Left lung (tissue), 14 donors: ENCODE measurements at places on chromosomes 6 and 20. TPM values are rescaled to one million over a fixed set of nuclear protein-coding genes. Genes with fewer than 3 reads are reported as not detected.

NMBR gene
- not detected for total RNA-seq

POPDC3 gene
- 0.41 TPM for total RNA-seq

SNRPB2 gene
- 47.2 TPM for total RNA-seq

ZC3H12D gene
- total RNA-seq: 1.9 TPM

DNA sequence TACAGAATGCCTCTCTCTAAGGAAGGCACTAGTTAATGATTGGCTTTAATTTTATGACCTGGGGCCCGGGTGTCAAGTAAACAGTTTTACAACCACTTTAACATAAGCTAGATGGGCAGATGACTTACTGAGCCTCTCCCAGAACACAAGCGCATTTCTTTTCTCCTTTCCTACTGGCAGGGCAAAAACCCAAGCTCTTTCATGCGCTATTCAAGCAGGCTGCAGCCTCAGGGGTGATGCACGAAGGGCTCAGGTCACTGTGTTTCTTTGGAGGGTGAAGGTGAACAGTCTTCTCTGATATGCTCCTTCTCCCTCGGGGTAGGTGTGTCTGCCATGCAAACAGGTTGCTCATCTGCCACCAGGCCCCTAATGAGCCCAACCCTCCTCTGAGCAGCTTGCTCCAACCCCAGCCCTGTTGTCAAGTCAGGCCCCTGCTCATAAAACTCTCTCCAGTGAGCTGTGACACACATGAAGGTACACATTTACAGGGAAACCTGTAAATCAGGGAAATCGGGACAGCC lies 73.5 kb upstream of the CDH4 start:
- no peak for DNase-seq

DNA sequence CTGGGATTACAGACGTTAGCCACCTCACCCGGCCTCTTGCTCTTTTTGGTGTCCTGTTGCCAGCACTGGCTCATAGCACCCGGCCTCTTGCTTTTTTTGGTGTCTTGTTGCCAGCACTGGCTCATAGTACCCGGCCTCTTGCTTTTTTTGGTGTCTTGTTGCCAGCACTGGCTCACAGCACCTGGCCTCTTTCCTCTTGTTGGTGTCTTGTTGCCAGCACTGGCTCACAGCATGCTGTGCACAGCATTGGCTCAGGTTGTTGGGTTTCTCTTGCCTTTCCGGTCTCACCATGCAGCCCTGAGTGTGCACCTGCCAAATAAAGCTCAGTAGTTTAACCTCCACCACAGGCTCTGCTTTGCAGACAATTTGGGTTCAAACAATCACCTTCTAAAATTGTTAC lies 208.2 kb downstream of the THBS2 start:
- no peak for DNase-seq

LRP11 gene
- total RNA-seq: 40.9 TPM

GRCh38 chr20:34209111-34209510 lies 32.1 kb upstream of the ASIP start:
- DNase-seq: no peak

- no peak for DNase-seq
These were observed 149.5 kb downstream of the DOK5 start for GRCh38 chr20:54624706-54625390.

DNA sequence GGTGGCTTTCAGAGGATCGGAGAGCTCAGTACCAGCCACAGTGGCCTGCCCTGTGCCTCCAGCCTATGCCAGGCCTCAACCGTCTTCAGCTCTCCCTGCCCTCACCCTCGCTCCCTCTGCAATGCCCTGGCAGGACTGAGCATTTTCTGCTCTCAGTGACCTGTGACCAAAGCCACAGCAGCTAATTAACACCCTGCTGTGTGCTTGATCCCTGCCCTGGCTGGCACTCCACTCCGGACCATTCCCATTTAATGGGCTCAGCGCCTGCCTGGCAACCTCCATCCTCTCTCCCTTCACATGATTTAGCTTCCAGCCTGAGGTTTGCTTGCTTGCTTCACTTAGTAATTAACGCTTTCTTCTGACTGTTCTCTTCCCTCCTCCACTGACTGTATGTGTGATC lies 287.5 kb downstream of the LRFN2 start:
- no peak for DNase-seq

GRCh38 chr20:53664121-53664520 lies 70.5 kb upstream of the ZNF217 start:
- no peak for DNase-seq

PBOV1 gene
- total RNA-seq: not detected

DNA sequence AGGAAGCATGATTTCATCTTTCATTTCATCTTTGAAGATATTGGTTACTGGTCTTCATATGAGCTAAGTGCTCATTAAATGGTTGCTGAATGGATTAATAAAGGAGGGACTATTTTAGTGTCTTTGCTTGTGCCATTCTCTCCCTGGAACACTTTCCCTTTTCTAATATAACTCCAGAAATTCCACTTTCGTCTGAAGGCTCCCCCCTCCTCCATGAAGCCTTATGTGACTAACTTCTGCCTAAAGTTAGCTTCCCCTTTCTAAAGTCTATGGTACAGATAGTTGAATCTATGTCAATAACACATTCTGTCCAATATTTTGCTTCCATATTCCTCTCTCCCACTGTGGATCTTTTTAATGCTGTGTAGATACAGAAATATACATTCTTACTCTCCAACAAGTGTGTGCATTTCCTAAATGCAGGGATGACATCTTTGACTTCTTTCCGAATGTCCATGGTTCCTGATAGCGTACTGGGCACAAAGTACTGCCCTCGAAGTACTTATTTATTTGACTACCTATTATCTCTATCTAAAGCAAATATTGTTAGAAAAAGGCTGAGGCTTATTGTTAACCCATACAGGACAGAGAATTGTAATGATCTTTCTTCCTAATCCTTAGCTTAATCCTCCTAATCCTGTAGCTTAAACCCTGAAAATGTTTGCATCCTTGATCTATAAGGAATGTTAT lies 84.7 kb upstream of the ELOVL5 start:
- DNase-seq: no peak

- no peak for DNase-seq
These were observed 928.3 kb downstream of the TBC1D32 start for GRCh38 chr6:120405947-120406346.

PHF20 gene
- total RNA-seq: 31.1 TPM

YIPF3 gene
- 128 TPM for total RNA-seq

RSPH9 gene
- total RNA-seq: 1.9 TPM

- no peak for DNase-seq
These were observed 81.8 kb downstream of the ISM1 start for GRCh38 chr20:13302647-13303450.

- DNase-seq: no peak
These were observed 1202.0 kb upstream of the ADGRB3 start for GRCh38 chr6:67433124-67433523.

DNA sequence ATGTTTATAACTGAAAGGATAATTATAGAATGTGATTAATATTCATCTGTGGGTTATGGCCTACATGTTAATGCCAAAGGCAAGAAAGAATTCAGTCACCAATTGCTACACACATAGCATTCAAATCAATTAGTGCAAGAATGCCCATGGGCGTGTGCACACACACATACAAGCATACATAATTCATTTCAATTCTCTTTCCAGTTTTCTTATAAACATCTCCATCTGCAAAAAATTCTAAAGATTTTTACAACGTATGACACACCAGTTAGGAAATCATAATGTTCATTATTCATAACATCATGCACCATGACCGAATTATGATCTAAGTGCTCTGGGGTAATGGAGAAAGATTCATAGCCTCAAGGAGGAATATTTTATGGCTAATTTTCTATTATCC lies 111.0 kb upstream of the ADTRP start:
- DNase-seq: no peak
